Renal pelvis (tissue), 12 donors: ENCODE measurements at places on chromosomes 5 and 9. TPM values are rescaled to one million over a fixed set of nuclear protein-coding genes. Genes with fewer than 3 reads are reported as not detected.

GRCh38 chr5:130624805-130625204 is 540.3 kb downstream of the HINT1 start:
- no peak for DNase-seq

DNA sequence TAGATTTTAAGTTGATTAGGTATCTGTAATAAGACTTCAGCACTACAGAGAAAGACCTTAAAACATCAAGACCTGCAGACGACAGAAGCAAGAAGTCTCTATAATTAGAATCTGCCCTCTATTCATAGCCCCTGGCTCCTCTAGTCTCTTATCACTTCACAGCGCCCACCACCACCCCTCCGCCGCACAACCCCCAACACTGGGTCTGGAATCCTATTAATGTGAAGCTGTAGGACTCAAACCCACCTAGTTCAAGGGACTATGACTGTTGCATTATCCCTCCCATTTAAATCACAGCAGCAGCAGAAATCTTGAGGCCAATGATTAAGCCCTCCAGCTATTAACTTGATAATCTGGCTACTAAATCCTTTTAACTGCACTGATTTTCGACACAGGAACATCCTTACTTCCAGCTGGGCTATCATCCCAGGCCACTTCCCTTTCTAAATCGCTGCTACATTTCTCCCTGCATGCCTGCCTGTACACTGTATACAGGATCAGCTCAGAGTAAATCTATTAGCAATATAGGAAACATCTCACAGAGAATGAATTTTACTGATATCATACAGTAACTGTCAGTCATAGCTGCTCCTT is 159.5 kb upstream of the GRAMD2B start:
- DNase-seq = no peak

- no peak for DNase-seq
These were observed 220.8 kb downstream of the PLK2 start for GRCh38 chr5:58239045-58239444.

DNA sequence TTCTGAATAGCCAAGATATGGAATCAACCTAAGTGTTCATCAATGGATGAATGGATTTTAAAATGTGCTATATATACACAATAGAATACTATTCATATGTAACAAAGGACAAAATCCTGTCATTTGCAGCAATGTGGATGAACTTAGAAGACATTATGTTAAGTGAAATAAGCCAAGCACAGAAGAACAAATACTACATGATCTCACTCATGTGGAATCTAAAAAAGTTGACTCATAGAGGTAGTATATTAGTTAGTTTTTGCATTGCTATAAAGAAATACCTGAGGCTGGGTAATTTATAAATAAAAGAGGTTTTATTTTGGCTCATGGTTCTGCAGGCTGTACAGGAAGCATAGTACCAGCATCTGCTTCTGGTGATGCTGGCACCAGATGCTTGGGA is 8.1 kb downstream of the CATSPER3 start:
- DNase-seq = no peak

DNA sequence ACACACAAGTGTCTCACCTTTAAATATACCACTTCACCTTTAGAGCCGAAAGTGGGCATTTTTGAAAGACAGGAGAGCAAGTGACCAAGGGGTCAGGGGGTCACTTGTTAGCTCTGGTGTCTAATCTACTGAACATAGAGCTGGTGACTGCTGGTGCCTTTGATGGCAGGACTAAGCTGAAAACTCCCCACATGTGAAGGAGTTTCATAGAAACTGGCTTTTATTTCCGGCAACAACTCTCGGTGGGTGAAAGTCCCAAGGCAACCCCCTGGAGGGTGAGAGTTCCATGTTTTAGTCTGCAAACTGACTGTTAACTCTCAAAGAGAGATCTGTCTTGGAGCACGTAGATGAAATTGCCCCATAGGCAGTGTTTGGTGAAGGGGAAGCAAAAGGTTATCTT is 466.9 kb downstream of the DMRTA1 start:
- DNase-seq = no peak

The SPINK4 gene
- not detected for polyA plus RNA-seq

The ENC1 gene
- polyA plus RNA-seq = 59.3 TPM

The DPYSL3 gene
- 30.3 TPM for polyA plus RNA-seq

The FOXD4L4 gene
- polyA plus RNA-seq = 0.34 TPM

The FCN2 gene
- polyA plus RNA-seq = 0.50 TPM

The PTPRD gene
- polyA plus RNA-seq = 110 TPM
